Stimulated activated CD4-positive, alpha-beta T cell treated with anti-CD3 and anti-CD28 coated beads, TNF-alpha, amount 100 ng/mL, for 4 hours (primary cell): ENCODE measurements at places on chromosomes 7 and 10.

DNA sequence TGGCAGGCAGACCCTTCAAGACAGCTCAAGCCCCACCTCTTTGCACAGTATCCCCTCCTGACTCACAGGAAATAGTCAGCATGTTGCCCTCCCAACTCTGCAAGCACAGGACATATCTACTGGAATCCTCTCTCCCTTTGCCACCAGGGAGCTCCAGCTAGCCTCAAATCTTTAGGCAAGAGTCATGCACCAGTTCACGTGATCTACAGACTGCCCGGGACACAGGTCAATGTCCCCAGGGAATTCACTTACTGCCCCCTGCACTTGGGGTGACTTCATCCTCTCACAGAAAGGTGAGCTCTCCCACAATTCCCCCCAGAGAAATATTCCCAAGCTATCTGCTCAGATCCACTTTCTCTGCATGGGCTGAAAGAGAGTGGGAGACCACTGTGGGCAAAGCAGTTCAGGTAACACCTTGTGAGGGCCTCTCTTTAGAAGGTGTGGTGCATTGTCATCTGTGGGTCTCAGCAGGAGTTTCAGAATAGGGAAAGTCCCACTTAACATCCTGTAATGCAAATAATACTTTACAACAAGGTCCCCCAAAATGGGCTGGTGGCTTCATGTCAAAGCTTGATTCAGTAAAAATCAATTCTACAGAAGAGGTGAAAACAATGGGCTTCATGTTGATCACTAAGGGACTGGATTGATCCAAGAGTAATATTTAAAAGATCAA is 129.9 kb downstream of the NOC3L start:
- DNase-seq, result no peak

- DNase-seq, result no peak
These were observed 166.2 kb downstream of the CPEB3 start for GRCh38 chr10:92124616-92125143.

GRCh38 chr10:73060738-73061635 is 35.7 kb downstream of the P4HA1 start:
- no peak for DNase-seq

- no peak for DNase-seq
These were observed 352.6 kb upstream of the GALNT17 start for GRCh38 chr7:70779321-70779720.

DNA sequence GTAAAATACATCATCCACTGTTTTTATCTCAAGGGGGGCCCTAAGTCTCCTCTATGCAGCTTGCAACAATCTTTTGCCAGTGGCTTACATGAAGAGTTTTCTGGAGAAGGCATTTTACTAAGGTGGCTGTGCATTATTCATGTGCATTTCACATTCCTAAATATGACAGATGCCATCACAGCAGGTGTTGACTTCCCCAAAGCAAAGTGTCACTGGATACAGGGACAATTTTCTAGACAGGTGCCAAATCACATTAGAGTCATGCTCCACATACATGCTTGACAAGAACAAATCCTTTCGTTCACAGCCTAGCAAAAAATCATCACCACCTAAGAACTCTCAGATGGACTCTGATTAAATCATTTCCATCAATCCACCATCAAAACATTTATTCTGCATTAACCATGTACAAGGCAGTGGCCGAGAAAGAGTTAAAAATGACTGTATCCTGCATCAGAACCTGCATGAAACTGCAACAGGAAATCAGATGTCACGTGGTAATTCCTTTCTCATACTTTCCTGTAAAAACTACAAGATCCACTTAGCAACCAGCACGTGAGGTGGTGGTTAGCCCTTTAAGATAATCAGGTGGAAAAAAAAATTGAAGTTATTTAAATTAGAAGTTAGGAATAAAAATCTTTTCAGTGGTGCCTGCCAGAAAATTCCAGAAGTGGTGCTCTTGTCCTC is 88.2 kb upstream of the AFAP1L2 start:
- DNase-seq, result no peak
